Breast epithelium (tissue), 4 donors: ENCODE measurements at places on chromosomes 5 and 9. TPM values are rescaled to one million over a fixed set of nuclear protein-coding genes. Genes with fewer than 3 reads are reported as not detected.
A peak's percentile ranks its signal among the peaks of the same experiment; 100 is the strongest.

DNA sequence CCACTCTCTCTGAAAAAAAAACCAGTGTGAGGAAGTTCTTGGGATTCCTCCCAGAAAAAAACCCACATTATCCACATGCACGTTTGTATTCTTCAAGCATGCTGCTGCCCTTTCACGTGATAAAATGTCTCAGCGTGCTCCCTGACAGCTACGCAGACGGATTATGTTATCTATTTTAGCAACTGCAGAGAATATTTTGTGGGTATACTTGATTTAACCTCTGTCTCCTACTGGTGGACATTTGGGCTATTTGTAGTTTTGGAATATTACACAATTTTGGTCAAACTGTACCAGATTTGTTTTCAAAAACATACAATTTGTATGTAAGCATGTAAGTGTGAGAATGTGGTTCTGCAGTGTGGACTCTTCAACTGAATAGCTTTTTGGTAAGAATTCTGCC, 10.7 kb downstream of the PRRC2B start:
- H3K4me3 ChIP-seq: no peak overlapping the region
- no peaks in the 10 kb centered on the region for H3K27me3 ChIP-seq
- DNase-seq: no peak
- H3K27ac ChIP-seq: peak overlapping the region; percentile 68
- H3K36me3 ChIP-seq: no peaks in the 10 kb centered on the region
- H3K4me1 ChIP-seq: peaks cover 19% of the 10 kb centered on the region

GRCh38 chr9:27864644-27865438, 291.6 kb upstream of the C9orf72 start:
- no peak overlapping the region for H3K27ac ChIP-seq
- H3K4me3 ChIP-seq: no peak overlapping the region
- H3K4me1 ChIP-seq: no peaks in the 10 kb centered on the region
- DNase-seq: no peak

DNA sequence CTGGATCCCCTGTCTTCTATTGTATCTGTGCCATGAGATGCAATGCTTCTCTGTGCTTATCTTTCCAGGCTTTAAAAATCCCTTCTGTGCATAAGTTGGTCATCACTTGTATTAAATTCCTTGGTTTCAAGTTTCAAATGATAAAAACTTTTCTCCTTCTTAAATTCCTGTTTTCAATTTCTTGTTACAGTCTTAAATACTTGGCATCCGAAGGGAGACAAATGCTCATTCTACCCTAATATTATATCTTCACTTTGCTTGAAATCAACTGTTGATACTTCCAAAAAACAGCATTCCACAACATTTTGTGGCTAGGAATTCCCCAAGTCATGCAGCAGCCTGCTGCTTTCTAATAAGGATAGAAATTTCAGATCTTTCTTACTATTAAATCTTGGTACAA, 413.2 kb upstream of the ACTBL2 start:
- DNase-seq: no peak
- no peaks in the 10 kb centered on the region for H3K4me1 ChIP-seq
- no peak overlapping the region for H3K27ac ChIP-seq
- H3K27me3 ChIP-seq: no peaks in the 10 kb centered on the region
- no peak overlapping the region for H3K4me3 ChIP-seq

GRCh38 chr9:136732444-136733178, 10.1 kb downstream of the LCN10 start:
- no peaks in the 10 kb centered on the region for H3K27me3 ChIP-seq
- H3K4me1 ChIP-seq: peaks cover 3% of the 10 kb centered on the region
- H3K36me3 ChIP-seq: no peaks in the 10 kb centered on the region
- no peak overlapping the region for H3K27ac ChIP-seq
- H3K4me3 ChIP-seq: no peak overlapping the region

GRCh38 chr5:180202939-180203573, 6.0 kb downstream of the RASGEF1C start:
- no peaks in the 10 kb centered on the region for H3K36me3 ChIP-seq
- H3K4me3 ChIP-seq: no peak overlapping the region
- peaks cover 17% of the 10 kb centered on the region for H3K27me3 ChIP-seq
- H3K27ac ChIP-seq: no peak overlapping the region

OR1J2 gene
- not detected for total RNA-seq

LHX3 gene
- not detected for total RNA-seq

FOXD1 gene
- total RNA-seq: not detected

UNC5A gene
- not detected for total RNA-seq
